ENCODE measurements at places on chromosomes 16 and 17.

- no peak for DNase-seq
Observed at GRCh38 chr17:7837408-7838088, 3.5 kb downstream of the KDM6B start.

DNA sequence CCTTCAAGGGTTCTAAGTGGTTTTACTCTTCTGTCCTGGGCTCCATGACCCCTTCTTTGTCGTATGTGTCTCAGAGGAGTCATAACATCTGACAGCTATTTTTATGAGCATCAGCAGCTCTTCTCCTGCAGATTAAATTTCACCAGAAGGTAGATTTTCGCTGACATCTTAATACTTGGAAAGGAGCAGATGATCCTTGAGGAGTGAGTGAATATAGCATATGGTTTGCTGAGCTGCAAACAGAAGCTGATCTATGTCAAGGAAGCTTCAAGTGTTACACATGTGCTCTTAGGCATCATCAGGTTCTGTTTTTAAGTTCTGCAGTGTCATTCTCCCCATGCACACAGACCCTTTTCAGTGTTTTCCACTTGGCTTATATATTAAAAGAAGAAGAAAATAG, 49.2 kb upstream of the MYH2 start:
- no peak for DNase-seq

DNA sequence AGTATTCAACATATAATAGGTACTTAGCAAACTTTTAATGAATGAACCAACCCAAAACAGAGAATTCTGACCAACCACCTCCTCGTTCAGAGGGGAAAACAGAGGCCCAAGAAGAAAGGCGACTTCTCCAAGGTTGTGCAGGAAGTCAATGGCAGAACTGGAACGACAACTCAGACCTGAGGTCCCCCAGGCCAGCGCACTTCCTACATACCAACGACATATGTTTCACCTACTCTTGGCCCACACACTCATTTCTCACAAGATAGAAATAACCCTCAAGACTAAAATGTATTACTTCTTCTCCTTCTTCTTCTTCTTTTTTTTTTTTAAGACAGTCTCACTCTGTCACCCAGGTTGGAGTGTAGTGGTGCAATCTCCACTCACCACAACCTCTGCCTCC, 14.4 kb downstream of the CHCT1 start:
- DNase-seq = no peak

- no peak for DNase-seq
Observed at GRCh38 chr16:66020642-66021041, 345.8 kb upstream of the CDH5 start.

- peak; percentile 4 for DNase-seq
Observed at GRCh38 chr16:89785523-89786155, 30.8 kb downstream of the FANCA start.

- no peak for DNase-seq
Observed at GRCh38 chr17:22266231-22266630, 573.9 kb downstream of the KCNJ18 start.

- DNase-seq = peak; percentile 92
Observed at GRCh38 chr17:78879635-78880186, 23.3 kb downstream of the CEP295NL start.

GRCh38 chr16:48123104-48123788, 32.5 kb downstream of the ABCC12 start:
- DNase-seq = no peak

DNA sequence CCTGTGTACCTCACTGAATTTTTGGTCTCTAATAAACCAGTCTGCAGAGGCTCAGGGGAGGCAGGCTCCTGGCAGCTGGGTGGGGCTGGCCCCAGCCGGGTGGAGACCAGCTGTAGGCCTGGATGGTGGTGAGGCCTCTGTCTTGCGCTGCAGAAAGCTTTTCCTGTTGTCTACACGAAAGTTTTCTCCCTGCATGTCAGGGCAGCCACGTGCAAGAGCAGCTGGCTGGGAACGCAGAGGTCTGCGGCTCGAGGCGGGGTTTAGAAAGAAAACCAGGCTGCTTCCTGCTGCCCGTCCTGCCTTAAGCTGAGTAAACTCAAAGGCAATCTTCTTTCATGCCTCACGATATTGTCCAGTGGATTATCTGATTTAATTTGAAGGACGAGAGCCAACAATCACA, 2.4 kb downstream of the SERPINF1 start:
- peak; percentile 80 for DNase-seq

DNA sequence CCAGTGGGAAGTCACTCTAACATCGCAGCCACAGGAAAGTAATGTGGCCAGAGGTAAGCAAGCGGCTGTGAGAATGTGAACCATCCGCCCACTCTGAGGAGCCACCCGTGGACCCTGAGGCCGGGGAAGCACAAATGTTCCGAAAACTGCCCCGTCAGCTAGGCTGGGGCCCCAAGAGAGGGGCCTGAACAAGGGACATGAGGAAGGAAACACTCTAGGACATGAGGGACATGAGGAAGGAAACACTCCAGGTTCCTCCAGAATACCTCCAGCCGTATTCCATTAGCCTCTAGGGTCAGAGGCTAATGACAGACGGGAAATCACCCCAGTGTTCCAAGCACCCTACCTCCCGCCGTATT, 317 bp downstream of the TEFM start:
- DNase-seq = no peak

- no peak for DNase-seq
Observed at GRCh38 chr17:78441271-78441971, 63.0 kb downstream of the PGS1 start.

DNA sequence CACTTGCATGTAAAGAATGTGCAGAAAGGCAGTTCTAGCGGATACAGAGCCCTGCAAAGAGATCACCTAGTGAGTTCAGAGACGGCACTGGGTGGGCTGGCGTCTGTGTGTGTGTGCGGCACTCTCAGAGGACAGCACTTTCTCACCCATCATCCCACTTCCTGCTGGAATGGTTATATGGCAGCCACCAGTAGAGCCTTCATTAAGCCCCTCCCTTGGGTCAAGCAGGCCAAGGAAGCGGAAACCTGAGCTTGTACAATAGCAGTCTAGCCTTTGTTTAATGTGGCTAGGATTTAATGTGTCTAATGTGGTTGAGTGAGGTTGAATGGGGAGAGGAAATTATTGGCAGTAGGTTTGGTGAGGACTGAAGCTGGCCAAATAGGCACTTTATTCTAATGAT, 88.3 kb upstream of the ELAC2 start:
- DNase-seq = no peak

DNA sequence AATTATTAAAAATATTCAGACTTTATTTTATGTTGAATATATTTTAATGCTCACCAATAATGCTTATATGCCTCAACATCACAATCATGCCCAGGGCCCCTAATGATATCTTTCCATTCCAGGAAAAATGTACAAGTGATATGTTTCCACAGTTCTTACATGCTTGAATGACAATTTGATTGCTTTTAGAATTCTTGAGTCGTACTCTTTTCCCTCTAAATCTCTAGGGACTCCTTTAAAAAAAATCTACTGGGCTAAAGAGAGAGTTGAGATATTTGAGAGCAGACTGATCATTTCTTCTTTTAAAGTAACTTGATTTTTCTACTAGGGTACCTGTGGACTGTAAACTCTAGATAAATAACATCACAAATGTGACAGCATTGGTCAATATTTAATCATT, 18.2 kb upstream of the HLF start:
- DNase-seq = no peak

Data from Jurkat, Clone E6-1 (cell line).